Pancreas (tissue), 10 donors: ENCODE measurements at places on chromosomes 13 and 19. TPM values are rescaled to one million over a fixed set of nuclear protein-coding genes. Genes with fewer than 3 reads are reported as not detected.

The EXOC3L2 gene
- polyA plus RNA-seq = 3.1 TPM

The IFNL1 gene
- not detected for polyA plus RNA-seq

The ZNF432 gene
- 13.9 TPM for polyA plus RNA-seq

The KIR2DL4 gene
- polyA plus RNA-seq = not detected

The UBE2L5 gene
- 0.02 TPM for polyA plus RNA-seq

The APOE gene
- 14.8 TPM for polyA plus RNA-seq

The PODNL1 gene
- polyA plus RNA-seq = 0.76 TPM

The RFX1 gene
- polyA plus RNA-seq = 11.7 TPM

The ZNF850 gene
- 0.45 TPM for polyA plus RNA-seq

The SERP2 gene
- polyA plus RNA-seq = 13.8 TPM

The SPATA13 gene
- 71.2 TPM for polyA plus RNA-seq

The MIDN gene
- polyA plus RNA-seq = 49.1 TPM

The PSG7 gene
- not detected for polyA plus RNA-seq

The COMP gene
- polyA plus RNA-seq = 0.49 TPM

The KLHL1 gene
- 0.59 TPM for polyA plus RNA-seq
